ENCODE measurements at places on chromosomes 11 and 22.

DNA sequence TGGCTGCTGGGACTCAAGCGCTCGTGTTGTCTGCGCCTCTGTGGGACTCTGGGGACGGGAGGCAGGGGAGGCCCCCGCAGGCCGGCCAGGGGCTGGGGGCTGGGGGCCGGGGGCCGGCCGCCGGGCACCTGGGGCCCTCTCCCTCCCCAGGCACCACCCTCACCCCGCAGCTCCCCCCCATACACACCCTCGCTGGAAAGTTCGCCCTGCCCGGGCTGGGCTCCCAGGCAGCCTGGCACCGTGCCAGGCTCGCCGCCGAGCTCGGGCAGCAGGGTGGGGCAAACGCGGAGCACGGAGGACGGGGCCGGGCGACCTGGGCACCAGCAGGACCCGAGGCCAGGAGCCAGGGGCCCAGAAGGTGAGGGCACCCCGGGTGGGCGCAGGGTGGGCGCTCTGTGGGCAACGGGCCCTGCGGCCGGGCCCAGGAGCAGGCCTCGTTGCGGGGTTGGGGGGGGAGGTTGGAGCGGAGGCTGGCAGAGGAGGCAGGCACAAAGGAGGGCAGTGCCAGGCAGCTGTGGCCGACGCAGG, 76.7 kb upstream of the WNT7B start:
- no peak for DNase-seq

DNA sequence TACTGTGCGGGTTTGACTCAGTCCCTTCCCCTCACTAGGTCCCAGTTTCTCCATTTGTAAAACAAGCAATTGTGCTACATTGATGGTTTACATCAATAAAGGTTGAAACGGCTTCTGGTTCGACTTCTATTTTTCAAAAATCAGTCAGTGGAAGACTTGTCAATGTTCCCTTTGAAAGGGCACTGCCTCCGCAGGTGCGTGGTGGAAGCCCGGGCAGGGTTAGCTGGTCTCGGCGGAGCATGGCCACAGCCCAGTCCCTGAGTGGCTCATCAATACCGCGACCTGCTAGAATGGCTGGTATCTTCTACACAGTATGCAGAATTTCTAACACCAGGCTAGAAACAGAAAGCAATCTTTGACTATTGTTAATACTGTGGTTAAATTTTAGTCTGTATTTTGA, 16.1 kb downstream of the MS4A10 start:
- DNase-seq = no peak

- DNase-seq = no peak
Measured at GRCh38 chr22:49300951-49301397, 526.7 kb downstream of the BRD1 start.

DNA sequence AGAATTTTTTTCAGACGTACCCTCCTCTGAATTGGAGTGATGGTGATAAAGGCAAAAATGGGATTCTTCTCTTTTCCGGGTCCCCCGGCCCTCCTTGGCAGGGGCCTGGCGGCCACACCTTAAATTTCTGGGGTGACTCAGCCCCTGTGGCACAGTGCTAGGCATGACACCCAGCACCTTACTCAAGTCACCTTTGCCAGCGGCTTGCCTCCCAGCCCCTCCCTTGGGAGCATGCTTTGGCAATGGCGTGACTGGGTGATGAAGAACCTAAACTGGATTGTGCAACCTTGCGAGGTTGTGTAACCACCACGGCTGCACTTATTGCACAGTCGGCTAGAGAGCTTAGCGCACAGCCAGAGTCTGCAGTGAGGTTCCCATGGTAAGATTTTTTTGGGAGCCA, 16.2 kb upstream of the LDLRAD3 start:
- no peak for DNase-seq

DNA sequence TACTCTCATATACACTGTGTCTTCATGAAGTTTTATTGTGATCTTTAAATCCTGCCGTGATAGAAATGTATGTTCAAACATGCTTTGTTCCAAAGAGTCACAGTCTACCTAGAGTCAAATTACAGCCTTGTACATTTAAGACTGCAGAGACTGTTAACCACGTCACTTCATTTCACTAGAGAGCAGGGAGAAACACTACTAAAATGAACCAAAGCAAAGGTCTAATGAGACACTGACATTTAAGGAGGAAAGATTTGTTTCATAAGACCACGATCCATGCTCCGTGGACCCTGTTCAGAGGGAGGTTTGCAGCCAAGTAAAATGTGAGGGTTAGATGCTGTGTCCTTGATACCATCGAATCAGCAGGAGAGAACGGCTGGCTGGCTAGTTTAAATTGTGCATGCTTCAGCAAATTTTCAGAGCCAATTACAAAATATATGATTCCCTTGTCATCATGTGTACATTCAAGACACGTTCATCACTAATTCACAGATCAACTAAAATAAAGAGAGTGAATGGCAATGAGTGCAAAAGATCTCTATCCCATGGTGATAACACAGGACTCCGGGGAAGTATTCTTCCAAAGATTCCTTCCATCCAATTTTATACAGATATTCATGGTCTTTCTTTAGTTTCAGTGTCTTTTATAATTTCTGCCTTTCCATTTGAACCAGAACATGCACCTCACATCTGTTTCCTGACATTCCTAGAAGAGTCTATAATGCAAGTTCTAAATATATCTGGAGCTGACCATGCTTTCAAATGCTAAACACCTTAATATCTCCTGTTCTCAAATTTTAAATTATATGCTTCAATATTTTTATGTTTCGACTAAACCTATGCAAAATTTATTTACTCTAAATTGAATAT, 960.9 kb upstream of the FAT3 start:
- no peak for DNase-seq

DNA sequence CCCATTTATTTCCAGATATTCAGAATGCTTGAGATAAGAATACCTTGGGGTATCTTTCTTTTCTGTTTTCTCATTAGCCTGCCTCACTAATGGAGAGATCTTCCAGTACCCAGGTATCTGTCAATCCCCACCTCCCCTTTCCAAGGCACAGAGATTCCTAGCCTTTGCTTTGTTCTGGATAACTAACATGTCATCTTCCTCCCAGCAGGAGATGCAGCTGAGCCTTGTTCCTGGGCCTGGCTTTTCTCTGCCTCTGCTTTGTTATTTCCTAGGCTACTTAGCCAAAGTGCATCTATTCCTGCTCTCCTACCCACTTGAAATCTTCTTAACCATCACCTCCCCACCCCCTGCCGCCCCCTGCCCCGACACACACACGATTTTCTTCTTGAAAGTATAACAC, 297.1 kb downstream of the NELL1 start:
- DNase-seq = no peak

GRCh38 chr11:18769802-18770456, 21.7 kb downstream of the PTPN5 start:
- no peak for DNase-seq

DNA sequence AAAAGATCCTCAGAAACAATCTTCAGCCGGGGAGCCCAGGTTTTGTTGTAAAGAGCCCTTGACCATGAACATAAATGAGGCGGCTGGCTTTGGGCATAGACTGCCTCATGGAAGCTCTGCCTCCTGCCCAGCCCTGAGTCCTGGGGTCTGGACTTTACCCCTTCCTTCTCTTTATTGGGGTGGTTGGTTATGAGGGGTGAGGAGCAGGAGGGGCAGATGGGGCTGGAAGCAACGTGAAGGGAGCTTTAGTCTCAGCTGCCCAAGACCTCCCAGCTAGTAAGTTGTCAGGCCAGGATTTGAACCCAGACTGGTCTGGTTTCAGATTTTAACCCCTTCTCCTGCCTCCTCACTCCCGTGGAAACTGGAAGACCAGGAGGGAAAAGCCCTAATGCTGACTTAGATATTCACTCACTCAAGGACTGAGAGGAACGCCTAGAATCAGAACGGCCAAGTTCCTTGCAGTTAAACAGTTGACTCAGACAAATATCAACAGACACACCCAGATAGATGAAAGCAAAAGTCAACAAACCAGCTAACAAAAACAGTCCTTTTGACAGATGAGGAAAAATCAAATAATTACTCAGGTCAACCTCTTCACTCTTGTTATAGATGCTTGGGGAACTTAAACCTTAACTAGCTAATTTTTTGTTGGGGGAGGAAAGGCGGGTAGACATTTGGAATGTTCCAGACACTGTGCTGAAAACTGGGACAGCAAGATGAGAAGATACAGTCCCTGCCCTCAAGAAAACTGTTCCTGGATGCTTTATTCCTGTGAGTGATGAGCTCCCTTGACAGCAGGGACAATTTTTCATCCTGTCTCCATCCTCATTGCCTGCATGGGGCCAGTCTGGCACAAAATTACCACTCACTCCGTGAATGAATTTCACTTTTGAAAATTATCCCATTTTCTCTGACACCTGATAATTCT, 20.8 kb upstream of the ARRB1 start:
- no peak for DNase-seq

- no peak for DNase-seq
Measured at GRCh38 chr11:45658292-45658991, 7.0 kb downstream of the CHST1 start.

DNA sequence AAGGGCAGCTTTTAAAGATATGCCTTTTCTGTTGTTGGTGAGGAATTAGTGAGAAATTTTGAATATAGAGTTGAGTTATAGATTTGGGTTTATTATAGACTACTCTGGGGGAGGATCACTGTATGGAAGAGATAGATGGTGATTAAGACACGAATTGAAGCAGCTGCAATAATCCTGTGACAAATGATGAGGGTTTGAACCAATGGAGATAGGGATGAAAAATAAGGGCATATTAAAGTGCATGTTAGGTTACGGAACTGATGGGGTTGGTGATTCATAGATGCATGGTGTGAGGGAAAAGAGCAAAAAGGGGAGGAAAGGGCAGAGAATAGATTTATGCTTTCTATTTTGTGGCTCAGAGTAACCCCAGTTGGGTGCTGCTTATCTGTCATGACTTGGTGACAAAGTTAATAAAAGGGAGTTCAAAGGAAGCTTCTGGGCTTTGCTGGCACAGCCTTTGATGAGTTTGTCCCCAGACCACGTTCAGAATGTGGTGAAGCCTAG, 11.8 kb downstream of the C11orf87 start:
- DNase-seq = no peak

DNA sequence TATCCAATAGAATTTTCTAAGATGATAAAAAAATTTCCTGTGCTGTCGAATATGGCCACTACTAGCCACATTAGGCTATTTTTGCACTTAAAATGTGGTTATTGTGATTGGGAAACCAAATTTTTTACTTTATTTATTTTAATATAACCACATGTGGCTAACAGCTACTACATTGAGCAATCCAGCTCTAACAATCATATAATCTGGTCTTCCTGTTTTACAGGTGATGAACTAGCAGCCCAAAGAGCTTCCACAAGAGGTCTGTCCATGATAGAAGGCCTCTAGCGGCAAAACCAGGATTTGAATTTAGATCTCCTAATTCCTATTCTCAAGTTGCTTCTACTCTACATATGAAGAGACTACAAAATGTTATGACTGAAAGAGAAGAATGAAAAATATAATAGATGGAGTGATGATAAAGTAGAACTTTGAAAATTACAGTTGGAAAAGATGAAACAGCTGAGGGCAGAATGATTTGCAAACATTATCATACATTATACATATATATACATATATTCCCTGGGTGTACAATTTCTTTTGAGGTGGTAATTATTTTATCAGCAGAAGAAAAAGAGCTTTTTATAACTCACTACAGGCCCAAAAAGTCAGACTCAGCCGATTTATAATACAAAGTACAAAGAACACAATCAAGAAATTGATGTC, 363.5 kb upstream of the PITPNB start:
- no peak for DNase-seq

- no peak for DNase-seq
Measured at GRCh38 chr22:36425977-36426523, 38.3 kb upstream of the MYH9 start.

GRCh38 chr11:112522536-112522935, 261.9 kb upstream of the PLET1 start:
- no peak for DNase-seq

DNA sequence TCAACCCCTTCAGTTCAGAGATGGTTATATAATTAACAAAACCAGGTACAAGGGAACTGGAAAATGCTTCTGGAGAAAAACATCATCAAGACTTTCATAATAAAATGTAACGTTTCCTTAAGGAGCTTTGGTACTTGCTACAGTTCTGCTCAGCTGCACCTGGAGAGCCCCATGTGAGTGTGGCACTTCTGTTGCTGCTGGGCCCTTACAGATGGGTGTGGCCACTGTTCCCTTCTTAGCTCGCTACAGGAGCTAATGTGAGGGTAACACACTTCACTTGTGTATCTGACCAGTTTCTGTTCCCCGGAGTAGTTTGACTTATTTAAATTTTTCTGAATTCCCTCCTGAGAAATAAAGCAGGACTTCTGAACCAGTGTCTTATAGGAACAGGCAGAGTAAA, 4.0 kb downstream of the POU2AF3 start:
- DNase-seq = no peak

- no peak for DNase-seq
Measured at GRCh38 chr11:78205256-78205655, 16.5 kb downstream of the USP35 start.

- no peak for DNase-seq
Measured at GRCh38 chr22:50170453-50171318, at the start of gene PANX2. TSS of gene PANX2 (plus strand) at chr22:50170731. CDS start at chr22:50170731, 0 bp downstream.

DNA sequence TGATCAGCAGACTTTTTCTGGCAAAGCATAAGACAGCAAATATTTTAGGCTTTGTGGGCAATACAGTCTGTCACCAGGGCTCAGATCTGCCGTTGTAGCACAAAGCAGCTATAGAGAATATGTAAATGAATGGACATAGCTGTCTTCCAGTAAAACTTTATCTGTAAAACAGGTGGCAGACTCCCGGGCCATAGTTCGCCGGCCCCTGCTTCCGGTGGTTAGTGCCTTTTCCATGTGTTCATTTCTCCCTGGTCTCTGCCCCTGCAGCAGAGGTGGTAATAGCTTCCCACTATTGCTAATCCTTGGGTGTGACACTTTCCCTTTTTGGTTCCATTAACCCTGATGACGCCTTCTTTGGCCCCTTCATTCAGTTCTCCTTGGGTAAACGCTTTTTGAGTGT, 93.7 kb upstream of the LDLRAD3 start:
- no peak for DNase-seq

DNA sequence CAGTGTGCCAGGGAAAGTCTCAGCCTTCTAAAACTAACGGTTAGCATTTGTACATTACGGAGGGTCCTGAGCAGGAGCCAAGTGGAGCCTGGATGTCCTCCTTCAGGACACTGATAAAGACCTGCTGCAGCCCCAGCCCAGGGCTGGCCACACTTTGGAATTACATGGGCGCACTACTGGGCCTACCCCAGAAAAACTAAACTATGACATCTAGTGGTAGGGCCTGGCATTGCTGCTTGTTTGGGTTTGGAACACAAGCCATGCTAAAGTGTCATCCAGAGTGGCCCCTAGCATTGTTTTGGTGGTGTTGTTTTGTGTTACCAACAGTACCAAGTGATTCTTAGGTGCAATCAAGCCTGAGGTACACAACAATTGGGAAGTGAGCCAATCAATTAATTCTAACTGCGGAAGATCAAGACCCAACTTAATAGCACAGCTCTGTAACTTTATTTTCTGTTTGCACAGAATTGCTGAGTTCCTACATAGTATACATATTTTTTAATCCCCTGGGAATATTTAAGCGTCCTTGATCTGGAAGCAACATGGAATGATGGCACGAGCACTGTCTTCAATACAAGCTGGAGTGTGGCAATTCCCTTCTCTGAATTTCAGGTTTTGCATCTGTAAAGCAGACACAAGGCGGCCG, 340.7 kb downstream of the LARGE1 start:
- DNase-seq = peak; percentile 6
